ENCODE measurements at places on chromosomes 1 and 21. TPM values are rescaled to one million over a fixed set of nuclear protein-coding genes. Genes with fewer than 3 reads are reported as not detected.

- no peak for DNase-seq
These were observed 307.4 kb upstream of the ADGRL2 start for GRCh38 chr1:81493102-81493869.

DNA sequence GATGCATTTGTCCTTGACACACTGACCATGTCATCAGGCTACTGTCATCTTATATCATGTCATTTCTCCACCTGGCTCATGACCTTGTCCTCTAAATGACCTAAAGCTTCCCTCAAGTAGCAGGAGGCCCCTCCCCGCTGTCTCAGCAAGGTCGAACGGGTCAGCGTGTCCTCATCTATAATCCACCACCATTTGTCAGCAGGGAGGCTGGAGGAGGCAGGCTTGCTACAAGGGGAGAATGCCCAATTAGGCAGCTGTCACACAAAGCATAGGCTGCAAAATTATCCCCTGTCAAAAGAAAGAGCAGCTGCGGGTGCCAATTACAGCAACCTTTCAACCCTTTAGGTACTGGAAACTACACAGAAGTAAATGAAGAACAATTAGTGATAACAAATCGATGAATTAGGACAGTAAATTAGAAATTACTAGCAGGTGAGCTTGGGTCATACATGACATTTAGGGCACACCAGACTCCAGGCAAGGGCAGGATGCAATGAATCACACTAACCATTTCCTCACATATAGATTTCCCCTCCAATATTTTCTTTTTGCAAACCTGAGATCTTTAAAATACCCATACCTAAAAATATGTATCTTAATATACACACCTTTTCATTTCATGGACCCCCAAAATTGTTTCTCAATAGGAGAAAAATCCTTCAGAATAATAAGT, 61.2 kb downstream of the NRIP1 start:
- DNase-seq, result no peak

ZNF124 gene
- 6.5 TPM for polyA plus RNA-seq

DNA sequence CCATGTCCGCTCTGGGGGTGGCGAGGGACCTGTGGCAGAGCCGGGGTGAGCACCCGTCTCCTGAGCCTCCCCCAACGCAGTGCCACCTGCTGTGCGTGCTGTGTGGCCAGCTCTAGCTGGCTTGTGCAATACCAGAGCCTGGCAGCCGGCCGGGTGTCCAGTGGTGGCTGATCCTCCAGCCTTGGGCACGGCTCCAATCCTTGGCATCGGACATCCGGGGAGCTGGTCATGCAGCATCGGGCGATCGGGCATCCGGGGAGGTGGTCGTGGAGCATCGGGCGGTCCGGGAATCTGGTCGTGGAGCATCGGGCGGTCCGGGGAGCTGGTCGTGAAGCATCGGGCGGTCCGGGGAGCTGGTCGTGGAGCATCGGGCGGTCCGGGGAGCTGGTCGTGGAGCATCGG, 8.1 kb downstream of the SLX9 start:
- DNase-seq, result peak; percentile 43

DNA sequence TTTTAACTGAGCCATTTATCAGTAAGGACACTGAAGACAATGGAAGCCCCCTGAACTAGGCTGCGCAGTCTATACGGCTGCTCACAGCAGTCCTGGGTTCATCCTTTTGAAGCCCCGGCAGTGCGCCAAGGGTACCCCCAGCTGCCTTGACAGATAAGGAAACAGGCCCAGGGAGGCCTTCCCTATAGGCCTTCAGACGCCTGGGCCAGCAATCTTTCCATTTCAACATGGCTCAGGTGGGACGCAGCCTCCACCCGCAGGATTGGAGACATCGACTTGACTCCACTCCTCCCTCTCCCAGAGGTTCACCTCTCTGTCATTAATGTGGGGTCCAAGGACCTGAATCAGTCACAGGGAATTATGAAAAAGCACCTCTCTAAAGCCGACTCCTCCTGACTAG, 2.8 kb upstream of the LYPD8 start:
- no peak for DNase-seq

DNA sequence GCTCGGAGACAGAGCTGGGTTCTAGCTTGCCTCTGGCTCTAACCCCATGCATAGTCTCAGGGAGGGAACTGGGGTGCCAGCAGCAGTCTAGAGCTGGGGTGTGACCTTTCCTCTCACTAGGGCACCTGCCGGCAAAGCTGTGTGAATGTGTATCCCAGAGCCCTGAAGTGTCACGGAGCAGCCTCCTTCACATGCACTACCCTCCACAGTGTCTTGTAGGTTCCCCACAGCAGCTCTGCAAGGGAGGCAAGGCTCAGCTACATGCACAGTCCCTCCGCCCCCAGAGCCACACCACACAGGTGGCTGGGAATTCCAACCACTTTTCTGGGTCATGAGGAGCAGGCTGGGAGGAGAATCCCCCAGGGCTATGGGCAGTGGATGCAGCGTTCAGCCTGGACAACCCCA, 7.7 kb upstream of the HPCA start:
- no peak for DNase-seq

DNA sequence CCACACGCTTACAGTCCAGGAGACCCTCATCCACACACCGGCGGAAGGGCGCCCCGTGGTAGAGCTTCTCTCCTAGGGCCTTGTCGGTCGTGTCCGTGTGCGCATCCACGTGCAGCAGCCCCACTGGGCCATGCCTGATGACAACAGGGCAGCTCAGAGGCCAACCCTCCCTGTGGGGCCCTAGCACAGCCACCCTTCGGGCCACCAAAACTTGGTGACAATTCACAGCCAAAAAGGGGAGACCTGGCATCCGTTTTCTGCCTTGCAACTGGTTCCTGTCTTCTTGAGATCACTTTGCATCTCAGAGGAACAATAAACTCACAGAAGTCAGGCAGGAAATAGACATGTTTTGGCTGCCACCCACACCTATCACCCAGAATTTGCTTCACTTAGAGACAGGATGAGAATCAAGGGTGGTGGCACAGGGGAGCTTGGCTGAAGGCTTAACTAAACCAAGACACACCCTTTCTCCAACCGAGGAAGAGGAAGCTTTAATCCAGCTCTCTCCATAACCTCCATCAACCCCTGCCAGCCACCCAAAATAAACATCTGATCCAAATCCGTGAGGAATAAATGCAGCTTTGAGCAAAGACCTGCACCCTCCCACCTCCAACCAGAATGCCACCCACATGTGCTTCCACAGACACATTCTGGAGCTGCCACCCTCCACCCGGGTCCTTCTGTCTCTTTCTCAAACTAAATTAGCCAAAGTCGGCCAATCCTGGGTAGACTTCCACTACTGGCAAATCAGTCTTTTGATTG, 5.7 kb downstream of the AGMAT start:
- peak; percentile 59 for DNase-seq

GRCh38 chr1:24939040-24939674, 9.1 kb upstream of the RUNX3 start:
- no peak for DNase-seq

GRCh38 chr1:116825207-116825719, 71.0 kb downstream of the CD2 start:
- no peak for DNase-seq

DNA sequence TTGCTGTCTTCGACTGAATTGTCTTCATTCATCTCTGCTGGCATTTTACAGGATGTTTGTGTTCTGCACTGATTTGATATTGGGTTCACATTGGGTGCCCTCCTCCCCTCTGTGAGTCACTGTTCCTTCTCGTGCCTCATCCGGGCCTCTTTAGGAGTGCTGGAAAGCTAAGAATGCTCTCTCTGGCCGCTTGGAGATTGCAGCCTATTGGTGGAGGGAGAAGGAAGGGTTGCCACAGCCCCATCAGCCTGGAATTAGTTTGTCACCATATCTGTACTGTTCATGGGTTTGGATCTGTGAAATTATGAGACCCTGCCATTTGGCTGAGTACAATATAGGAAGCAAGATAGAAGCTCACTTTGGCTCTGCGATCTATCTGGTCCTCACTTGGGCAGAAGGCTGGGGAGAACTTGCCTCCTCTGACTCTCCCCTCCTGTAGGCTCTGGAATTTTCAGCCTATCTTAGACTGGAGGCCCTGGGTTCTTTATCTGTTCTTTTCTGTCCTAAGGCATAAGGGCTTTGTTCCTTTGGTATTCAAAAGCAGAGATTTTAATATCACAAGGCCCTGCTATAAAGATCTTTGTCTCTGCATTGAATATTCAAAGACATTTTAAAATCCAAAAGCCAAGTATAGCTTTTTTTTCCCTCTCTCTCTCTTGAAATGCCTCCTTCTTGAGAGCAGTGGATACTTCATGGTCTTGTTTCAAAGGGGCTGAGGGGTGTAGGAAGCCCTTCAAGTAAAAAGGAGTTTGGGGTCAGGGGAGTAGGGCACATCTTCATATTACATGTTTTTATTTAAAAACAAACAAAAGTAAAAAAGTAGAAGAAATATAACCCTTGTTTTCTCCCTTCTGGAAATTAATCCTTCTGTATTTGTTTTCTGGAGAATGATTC, 347.9 kb downstream of the ZP4 start:
- DNase-seq, result no peak

- DNase-seq, result no peak
These were observed 33.2 kb downstream of the RCSD1 start for GRCh38 chr1:167663002-167663772.

All from naive thymus-derived CD8-positive, alpha-beta T cell (primary cell).